ENCODE measurements at places on chromosomes 2 and 18.

GRCh38 chr2:8632755-8633154, 49.1 kb upstream of the ID2 start:
- DNase-seq, result no peak

DNA sequence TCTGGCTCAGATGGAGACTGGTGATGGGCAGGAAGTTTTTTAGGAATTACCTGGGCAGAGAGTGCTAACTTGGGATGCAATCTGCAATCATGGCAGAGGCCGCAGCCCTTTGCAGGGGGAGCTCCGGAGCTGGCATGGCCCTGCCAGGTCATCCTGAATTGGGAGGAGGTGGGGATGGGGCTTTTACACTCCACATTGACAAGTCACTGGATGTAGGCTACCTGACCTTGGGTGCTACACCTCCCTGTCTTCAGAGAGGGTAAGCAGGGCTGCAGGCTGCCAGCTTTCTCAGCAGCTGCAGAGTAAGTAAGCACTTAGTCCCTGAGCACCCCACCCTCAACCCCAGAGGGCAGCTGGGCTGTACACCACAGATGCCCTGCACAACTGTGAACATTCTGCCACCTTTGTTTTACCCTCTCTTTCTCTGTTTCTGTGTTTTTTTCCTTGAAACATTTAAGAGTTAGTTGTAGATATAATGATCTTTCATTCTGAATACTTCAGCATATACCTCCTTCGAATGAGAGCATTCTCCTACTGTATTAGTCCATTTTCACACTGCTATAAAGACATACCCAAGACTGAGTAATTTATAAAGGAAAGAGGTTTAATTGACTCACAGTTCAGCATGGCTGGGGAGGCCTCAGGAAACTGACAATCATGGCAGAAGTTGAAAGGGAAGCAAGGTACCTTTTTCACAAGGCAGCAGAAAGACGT, 6.8 kb upstream of the HS1BP3 start:
- DNase-seq, result no peak

GRCh38 chr2:193561054-193561453, 1366.3 kb upstream of the TMEFF2 start:
- no peak for DNase-seq

- DNase-seq, result no peak
Observed at GRCh38 chr2:235098269-235098668, 146.5 kb downstream of the SH3BP4 start.

- no peak for DNase-seq
Observed at GRCh38 chr2:28430788-28431418, 38.2 kb downstream of the FOSL2 start.

- DNase-seq, result no peak
Observed at GRCh38 chr2:79876430-79876829, 363.6 kb downstream of the CTNNA2 start.

- DNase-seq, result peak; percentile 39
Observed at GRCh38 chr2:196592331-196592910, 47.1 kb upstream of the CCDC150 start.

GRCh38 chr2:204170411-204170810, 233.8 kb downstream of the ICOS start:
- DNase-seq, result no peak

DNA sequence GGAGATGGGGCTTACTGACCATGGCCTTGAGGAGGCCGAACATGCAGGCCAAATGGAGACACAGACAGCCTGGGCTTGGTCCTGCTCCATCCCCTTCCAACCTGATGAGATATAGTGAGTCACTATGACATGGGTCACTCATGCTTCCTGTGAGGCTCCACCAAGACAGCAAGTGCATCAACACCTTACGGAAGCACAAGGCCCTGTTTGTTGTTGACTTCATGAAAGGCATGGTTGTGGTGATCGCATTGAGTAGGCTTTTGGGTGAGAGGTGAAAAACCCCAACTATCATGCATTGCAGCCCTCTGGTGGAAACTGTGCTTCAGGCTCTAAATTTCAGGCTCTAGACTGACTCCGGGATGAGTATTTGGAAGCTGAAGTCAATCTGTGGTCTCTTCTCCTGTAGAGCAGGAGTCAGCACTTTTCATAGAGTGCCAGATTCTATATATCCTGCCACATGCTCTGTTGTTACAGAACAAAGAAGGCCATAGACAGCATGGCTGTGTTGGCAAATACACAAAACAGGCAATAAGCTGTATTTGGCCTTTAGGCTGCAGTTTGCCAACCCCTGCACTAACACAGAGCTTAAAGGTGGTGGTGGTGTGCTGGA, 10.1 kb downstream of the IL37 start:
- DNase-seq, result no peak

DNA sequence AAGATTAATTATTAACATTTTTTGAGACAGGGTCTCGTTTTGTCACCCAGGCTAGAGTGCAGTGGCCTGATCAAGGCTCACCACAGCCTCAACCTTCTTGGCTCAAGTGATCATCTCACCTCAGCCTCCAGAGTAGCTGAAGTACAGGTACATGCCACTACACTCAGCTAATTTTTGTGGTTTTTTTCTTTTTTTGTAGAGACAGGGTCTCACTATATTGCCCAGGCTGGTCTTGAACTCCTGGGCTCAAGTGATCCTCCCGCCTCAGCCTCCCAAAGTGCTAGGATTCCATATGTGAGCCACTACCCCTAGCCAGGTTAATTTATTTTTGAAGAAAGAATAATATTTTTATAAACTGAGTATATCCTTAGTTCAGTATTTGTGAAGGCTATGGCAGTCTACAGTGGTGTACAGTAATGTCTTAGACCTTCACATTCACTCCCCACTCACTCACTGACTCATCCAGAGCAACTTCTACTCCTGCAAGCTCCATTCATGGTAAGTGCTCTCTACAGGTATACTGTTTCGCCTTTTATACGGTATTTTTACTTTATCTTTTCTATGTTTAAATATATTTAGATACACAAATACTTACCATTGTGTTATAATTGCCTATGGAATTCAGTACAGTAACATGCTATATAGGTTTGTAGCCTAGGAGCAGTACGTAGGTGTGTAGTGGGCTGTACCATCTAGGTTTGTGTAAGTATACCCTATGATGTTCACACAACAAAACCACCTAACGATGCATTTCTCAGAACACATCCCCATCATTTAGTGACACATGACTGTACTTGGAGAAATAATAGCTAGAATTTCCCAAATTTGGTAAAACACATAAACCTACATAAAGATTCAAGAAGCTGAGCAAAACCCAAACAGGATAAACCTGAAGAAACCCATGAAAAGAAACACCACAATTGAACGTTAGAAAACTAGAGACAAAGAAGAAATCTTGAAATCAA, 38.6 kb downstream of the MGAT4A start:
- DNase-seq, result no peak

- no peak for DNase-seq
Observed at GRCh38 chr2:165779706-165780105, 14.3 kb downstream of the GALNT3 start.

DNA sequence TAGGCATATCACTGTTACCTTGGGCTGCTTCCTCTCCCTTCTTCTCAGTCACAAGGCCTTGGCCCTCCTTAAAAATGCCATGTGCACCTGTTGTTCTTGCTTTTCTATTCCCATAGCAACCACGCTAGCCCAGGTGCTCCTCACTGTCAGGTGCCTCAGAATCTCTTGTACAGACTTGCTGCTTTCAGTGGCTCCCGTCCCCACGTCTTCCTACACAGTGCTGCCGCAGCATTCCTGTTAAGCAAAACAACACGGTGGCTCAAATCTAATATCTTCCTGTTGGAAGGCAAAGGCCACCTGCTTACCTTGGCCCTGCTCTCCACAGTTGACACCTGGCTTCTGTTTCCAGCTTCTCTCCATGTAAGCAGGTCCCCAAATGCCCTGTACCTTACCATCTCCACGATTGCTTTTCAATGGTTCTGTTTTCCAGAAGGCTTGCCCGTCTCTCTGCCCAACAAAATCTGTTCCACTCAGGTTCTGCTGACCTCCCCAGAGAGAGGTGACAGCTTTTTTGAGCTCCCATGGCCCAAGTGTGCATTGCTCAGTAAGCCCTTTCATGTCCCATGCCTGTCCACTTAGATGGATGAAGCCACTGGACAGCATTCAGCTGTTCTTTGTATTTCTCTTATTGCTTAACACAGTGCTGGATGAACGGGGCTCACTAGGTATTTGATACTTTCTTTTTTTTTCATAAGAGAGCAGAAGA, 240.4 kb downstream of the PRKCE start:
- DNase-seq, result no peak

DNA sequence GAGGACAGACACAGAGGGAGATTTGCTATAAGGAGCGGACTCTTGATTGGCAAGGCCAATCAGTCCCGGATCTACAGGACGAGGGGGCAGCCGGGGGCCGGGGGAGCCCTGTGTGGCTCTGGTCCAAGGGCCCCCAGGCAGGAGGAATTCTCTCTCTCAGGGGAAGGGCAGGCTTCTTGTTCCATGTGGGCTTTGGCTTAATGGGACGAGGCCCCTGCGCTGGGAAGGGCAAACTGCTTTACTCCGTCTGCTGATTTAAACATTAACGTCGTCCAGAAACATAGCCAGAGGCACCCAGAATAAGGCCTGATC, 75.9 kb downstream of the TMEM18 start:
- DNase-seq, result no peak

GRCh38 chr2:180720829-180721228, 259.6 kb upstream of the UBE2E3 start:
- DNase-seq, result no peak

DNA sequence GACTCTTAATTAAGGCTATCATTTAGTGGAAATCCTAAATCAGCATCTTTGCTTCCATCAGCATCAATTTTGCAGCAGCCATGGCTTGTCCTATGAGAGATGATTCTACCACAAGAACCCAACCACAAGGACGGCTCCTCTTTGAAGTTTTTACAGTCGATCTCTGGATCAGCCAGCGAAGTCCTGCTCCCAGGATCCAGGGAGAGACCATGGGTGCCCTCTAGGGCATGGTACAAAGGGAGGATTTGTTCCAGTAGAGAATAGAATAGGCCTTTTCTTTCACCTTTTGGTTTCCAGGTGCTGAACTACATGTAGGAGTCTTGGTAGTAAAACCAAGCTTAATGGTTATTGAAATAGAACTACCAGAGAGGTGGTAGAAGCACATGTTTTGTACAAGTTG, 52.7 kb downstream of the TMEM200C start:
- DNase-seq, result no peak

- no peak for DNase-seq
Observed at GRCh38 chr18:76503649-76504386, 8.8 kb upstream of the ZNF516 start.

DNA sequence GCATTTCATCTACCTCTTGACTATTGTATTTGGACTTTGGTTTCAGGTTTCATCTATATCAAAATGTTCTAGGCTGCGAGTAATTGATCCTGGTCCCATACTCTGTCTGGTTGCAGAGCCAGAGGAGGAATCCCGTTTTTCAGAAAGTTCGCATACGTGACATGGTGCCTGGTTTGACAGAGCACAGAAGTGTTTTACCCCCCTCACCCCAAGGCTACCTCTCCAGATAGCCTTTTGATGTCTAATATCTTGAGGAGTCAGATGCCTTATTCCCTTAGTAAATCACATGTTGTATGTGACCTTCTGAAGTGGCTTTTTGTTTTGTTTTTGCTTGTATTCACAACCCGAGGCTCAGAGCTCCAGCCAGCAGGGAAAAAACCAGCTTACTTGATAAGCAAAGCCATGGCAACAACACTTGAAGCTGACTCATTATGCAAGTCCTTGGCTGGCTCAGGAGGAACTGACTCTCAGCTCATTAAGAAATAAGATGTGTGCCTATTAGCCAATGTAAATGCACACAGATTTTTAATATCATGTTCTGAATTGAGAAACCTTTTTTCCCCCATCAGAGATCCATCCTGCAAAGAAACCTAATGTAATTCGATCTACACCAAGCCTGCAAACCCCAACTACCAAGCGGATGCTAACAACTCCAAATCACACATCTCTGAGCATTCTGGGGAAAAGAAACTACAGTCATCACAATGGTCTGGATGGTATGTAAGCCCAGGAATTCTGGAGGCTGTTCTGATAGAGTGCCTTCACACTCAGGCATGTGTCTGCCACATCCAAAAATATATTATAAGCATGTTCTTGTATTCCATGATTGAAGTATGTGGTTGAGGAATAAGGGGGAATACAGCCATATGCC, 41.4 kb downstream of the OXER1 start:
- DNase-seq, result peak; percentile 80

DNA sequence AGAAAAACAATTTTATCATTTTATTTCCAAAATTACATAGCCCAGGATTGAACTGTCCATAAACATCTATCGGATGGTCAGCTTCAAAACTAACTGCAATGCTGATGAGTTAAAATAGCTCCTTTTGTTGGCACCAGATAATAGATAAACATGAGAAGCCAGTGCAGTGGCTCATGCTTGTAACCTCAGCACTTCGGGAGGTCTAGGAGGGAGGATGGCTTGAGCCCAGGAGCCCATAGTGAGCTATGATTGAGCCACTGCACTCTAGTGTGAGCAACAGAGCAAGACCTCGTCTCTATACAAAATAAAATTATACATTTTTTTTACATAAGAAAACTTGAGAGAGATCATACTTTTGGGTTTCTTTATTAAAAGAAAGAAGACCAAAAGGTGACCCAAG, 34.6 kb upstream of the IMPA2 start:
- no peak for DNase-seq

DNA sequence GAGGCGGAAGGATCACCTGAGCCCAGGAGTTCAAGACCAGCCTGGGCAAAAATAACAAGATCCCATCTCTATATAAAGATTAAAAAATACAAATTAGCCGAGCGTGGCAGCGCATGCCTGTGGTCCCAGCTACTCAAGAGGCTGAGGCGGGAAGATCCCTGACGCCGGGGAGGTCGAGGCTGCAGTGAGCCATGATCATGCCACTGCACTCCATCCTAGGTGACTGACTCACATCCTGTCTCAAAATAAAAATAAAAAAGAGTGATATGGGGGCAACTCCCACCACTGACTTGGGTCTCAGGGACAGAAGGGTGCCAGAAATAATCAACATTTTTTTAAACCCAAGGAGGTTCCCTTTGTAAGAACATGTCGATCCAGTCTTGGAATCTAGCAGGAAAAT, 37.6 kb downstream of the ZNF516 start:
- no peak for DNase-seq

- DNase-seq, result no peak
Observed at GRCh38 chr2:205087862-205088261, 542.6 kb downstream of the PARD3B start.
